CD4-positive, alpha-beta T cell treated with Interleukin-1 beta for 1 hour (primary cell): ENCODE measurements at places on chromosomes 3 and 15.

DNA sequence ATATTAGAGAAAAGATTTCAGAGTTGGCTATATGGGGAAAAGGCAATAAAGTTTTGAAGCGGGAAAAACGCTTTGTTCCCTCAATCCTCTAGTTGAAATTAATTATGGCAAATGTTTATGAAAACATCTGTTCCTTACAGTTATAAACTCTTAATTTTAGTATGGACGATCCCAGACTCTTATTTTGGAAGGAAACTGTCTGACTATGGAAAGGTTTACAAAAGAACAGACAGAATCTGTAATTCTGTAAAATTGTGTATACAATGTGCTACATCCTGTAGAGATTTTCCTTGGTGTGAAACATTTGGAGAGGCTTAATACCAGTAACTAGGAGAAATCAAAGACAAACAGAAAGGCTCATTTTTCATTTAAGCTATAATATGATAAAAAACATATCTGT, 311.8 kb downstream of the TBC1D5 start:
- DNase-seq: no peak

GRCh38 chr3:154730186-154730585, 300.2 kb upstream of the GPR149 start:
- no peak for DNase-seq

GRCh38 chr3:55282994-55283393, 204.1 kb downstream of the WNT5A start:
- DNase-seq: no peak

DNA sequence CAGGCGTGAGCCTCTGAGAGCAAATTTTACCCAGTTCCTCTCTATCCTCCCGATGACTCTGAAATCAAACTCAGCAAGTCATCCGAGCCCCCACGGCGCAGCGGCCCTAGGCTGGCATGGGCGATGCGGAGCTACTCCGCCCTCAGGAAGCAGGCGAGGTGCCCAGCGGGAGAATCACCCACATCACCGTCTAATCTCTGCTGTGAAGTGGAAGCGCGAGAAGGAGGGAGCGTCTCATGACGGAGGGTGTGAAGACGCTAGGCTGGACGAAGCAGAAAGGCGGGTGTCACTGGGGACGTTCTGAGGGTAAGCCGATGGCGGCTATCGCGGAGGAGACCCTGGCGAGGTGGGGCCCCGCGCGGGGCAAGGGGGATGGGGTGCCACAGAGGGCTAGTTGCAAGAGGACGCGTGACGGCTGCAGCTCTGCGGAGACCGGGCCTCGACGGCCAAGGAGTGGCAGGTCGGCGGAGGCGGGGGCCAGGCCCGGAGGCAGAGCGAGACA, 9.1 kb upstream of the GNAI2 start:
- DNase-seq: peak; percentile 45

DNA sequence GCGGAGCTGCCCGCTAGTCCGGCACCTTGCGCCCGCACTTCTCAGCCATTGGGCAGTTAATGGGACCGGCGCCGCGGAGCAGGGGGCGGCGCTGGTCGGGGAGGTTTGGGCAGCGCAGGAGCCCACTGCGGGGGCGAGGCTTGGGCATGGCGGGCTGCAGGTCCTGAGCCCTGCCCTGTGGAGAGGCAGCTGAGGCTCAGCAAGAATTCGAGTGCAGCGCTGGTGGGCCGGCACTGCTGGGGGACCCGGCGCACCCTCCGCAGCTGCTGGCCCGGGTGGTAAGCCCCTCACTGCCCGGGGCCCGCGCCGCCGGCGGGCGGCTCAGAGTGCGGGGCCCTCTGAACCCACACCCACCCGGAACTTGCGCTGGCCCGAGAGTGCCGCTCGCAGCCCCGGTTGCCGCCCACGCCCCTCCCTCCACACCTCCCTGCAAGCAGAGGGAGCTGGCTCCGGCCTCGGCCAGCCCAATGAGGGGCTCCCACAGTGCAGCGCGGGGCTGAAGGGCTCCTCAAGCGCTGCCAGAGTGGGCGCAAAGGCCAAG, 835.0 kb downstream of the TBL1XR1 start:
- no peak for DNase-seq

DNA sequence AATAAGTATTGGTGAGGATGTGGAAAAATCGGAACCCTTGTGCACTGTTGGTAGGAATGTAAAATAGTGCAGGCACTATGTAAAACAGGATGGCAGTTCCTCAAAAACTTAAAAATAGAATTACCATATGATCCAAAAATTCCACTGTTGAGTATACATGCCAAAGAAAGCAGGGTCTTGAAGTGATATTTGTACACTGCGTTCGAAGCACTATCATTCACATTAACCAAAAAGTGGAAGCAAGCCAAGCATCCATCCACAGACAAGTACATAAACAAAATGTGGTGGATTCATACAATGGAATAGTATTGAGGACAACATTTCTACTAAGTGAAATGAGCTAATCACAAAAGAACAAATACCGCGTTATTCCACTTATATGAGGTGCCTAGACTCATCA, 200.7 kb downstream of the TJP1 start:
- no peak for DNase-seq

- no peak for DNase-seq
These were observed 122.3 kb downstream of the RSL24D1 start for GRCh38 chr15:55074431-55074830.

DNA sequence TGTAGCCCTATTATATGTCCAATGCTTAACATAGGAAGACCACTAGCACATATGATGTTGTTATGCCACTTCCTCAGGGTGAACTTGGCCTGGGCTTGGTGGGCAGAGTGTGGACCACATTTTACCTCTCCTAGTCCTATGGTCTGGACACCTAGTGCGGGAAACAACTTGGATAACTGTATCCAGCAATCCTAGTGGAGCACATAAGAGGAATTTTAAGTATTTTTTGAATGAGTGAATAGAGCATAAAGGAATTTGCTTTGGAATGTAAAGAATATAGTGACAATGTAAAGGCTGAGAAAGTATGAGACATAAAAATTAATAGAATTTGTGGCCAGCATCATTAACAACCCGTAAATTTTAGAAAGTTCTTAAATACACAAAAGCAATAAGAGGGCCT, 528.9 kb downstream of the IGSF11 start:
- DNase-seq: no peak

DNA sequence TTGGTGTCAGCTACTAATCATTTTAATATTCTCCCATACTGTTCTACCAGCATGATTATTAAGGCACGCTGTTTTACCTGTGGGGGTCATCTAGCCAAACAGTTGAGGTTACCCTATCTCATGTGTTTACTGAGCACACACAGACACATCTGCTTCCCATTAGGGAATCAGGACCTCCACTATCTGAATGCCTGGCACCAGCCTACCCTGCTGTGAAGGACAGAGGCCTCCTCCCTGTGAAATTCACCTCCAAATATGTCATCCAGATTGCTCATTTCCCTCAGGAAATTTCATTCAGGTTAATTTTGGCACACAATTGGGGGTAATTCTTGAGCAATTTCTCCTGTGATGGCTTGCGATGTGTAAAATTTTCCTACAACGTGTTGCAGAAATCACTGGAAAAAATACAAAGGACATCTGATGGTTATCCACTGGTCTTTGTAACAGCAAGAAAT, 155.6 kb upstream of the NR2E3 start:
- no peak for DNase-seq

DNA sequence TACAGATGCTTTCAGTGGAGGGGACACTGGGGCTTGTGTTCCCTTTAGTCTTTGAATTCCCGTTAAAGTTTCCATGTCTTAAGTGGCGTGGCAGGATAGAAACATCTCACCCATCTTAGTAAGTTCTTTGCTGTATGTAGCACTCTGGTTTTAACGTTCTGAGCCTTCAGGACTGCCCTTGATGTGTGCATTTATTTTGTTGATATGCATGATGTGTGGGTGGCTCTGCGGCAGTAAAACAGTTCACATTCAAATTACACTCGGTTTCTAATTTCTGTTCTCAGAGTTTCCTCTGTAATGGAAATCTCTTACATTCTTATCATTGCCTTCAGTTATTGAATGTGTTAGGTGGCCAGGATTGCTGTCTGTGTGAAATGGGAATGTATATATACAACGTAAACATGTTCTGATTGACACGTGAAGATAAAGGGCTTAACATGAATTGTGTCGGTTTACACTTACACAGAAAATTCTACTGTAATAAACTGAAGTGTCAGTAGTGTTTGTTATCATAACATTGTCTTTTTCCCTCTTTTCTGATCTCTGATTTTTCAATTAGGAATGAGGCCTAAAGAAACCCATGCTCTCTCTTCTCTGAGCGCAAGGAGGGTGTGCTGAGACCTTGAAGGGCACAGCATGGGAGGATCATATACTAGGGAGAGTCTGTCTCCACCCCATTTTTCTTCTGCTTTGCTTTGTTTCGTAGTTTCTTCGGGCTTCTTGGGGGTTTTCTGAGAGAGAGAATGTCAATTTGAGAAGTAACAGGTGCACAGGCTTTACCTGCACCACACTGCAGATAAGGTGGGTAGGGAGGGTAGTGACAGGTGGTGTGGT, 51.5 kb downstream of the IGF1R start:
- no peak for DNase-seq

GRCh38 chr3:125262161-125262560, 49.6 kb upstream of the SLC12A8 start:
- DNase-seq: no peak

DNA sequence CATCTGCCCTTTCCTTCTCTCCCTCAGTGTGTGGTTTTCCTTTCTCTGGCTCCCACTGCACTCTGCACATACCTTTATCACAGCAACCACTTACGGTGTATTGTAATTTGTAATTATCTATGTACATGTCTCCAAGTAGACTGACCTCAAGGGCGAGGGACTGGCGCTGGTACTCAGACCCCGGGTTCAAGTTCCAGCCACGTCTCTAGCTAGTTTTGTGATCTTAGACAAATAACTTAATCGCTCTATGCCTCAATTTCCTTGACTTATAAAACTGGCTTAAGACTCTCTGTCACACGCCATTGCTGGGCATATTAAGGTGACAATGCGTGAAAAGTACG, 607 bp upstream of the SENP2 start:
- DNase-seq: no peak

DNA sequence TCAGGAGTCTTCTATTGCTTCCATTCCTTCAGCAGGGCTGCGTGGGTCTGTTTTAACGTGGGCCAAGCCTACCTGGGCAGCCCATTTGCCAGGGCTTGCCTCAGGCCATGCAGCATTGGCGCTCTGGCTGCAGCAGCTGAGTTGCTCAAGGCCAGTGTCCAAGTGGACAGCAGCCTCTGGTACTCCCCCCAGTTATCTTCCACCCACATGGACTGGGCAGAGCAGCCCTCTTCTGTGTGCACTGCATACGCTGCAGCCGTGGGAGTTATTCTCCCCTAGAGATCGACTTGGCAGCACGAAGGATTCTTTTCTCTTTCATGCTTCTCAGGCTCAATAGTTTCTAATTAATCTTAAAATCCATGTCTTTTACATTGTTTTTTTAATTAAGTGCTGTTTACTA, 6.9 kb upstream of the CAPN3 start:
- no peak for DNase-seq

DNA sequence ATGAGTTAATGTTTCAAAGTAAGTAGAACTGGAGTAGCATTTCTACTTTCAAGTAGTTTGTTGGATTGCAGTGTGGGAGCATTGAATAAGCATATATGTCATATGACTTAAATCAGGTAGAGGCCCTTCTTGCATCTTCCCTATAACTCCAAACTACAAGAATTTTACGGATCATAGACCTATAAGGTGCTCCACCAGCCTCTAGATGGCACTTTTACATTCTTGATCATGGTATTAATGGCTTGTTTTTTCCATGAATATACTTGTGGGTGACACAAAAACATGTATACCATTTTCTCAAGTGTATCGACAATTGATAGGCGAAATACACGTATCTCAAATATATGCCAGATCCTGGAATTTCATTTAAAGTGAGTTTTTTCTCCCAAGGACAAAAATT, 311.1 kb downstream of the ZPLD1 start:
- no peak for DNase-seq
